ENCODE measurements at places on chromosomes 3 and 15.

- no peak for DNase-seq
Measured at GRCh38 chr3:115659253-115660220, 36.2 kb downstream of the GAP43 start.

DNA sequence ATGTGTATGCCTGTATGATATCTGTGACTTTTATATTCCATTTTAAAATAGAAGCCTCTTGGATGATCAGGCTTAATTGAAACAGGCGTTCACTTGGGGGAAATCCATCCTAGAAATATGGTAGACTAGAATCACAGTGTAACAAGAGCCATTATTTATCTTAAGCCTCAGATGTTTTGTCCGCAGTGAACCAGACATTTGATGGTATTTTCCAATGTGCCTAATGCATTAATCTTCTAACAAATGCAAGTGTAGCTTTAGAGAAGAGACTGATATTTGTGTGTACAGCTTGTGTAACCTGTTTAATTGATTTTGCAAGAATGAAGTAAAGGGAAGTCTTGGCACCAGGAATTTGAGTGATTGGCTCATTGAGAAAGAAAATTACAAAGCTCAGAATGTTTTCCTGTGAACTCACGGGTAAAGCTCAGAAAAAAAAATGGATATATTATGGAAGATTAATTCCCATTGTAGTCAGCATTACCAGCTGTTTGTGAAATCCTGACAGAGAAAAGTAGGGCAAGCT is 155.7 kb downstream of the SV2B start:
- DNase-seq, result no peak

DNA sequence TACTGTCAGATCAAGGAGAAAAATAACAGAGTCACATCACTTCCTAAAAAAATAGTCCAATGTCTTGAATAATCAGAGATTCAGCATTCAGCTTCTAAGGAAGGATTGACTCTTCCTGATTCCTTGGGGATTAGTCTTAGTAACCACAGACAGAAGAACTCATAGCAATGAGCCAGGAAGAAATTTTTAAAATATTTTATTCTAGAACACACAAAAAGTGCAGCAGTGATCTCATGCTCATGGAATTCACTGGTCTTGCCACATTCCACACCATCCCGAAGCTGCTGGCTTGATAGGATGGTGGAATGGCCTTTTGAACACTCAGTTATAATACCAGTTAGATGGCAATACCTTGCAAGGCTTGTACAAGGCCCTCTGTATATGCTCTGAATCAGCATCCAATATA is 43.0 kb upstream of the ABI3BP start:
- no peak for DNase-seq

- no peak for DNase-seq
Measured at GRCh38 chr3:171289291-171289690, 170.9 kb downstream of the TNIK start.

GRCh38 chr15:59394166-59394661 is 21.5 kb upstream of the MYO1E start:
- no peak for DNase-seq

DNA sequence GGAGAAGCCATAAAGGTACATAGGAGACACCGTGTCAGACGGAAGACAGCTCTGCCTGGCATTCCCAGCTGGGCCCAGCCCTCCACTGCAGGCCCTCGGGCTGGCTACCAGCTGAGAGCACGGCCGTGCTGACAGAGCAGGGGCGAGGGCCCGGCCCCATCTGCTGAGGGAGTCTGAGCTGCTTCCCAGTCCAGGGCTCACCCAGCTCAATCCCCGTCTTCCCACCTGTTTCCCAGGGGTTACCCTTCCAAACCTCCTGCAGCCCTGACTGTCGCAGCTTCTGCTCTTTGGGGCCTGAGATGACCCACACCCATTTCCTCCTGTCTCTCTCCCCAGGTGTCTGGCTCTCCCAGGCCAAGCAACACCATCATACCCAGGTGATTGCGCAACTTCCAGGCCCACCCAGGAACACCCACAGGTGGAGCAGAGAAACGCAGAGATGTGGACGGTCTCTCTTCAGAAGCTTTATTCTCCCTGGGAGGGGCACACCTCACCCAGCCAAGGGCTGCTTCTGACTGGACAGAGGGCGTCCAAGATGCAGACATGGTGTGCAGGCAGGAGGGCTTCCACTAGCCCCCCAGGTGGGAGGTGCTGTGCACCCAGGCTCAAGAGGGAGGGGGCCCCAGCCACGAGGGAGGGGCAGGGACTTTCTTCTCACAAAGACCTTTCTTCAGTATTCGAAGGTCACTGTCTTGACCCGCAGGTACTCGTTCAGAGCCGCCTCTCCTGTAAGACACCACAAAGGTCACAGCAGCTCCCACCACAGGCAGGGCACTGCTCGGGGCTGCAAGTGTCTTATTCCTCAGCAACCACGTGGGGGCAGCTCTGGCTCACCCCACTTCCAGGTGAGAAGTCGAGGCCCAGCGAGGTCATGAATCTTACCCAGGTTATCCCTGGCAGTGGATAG is 19.4 kb upstream of the SLC41A3 start:
- no peak for DNase-seq

GRCh38 chr3:39383045-39383880 is at the start of gene SLC25A38:
Gene SLC25A38 (plus strand): TSS chr3:39383370. CDS start chr3:39383725, 355 bp downstream.
- no peak for DNase-seq

DNA sequence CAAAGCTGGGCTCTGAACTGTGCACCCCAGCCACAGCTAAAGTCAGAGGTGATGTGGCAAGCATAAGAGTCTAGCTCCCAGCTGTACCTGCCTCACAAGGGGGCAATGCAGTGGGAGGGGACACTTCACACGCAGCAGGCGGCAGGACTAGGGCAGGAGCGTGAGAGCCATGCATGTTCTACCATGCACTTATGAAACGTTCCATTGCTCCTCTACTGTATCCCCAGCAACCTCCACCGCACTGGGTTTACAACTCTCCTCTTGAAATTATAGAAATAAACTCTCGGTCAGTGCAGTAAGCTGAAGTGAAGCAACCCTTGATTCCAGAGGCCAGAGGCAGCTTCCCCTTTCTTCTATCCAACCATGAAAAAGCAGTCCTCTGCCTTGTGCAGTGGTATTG is 298.6 kb upstream of the STT3B start:
- no peak for DNase-seq

DNA sequence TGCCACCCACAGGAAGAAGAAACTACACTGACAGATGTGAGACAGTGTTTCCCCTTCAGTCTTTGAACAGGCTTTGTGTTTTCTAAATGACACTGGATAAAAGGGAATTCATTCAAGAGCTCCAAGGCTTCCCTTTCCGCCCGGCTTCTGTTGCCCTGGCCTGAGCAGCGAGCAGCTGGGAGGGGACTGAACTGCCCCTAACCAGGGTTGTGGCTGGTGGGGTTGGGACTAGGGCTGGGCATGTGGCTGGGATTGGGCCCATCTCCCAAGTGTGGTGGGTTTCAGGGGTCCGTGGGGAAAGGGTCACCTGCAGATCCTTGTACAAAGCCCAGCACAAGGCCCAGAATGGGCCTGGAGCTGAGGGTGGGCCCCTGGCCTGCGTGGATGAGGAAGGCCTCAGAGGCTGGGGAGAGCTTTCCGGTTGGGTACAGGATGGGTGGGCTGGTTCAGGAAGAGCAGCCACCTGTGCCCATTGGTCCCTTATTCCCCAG is 10.4 kb downstream of the VILL start:
- no peak for DNase-seq

DNA sequence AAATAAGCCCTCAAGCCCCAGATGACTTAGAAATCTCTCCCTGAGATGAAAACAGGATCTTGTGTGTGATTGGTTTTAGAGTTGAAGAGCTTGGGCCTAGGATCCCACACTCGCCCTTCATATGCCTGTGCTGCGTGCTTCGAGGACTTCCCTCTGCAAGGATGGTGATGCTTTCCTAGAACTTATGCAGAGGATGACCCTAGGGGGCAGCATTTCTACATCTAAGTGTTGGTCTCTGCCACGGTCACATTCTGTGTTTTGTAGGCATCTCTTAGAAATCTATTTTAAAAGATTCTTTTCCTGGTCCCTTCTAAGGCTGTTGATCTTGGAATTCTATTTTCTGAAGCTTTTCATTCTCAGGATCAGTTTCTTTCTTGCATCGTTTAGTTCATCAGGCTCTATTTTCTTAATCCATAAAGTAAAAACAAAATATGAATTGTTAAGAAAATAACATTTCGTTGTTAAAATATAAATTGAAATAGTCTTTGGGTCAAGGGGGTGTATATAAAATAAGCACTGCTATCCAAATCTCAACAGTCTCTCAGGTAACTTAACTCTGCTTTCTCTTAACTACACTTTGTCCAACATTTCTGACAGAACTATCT is 45.7 kb downstream of the WDR76 start:
- no peak for DNase-seq

DNA sequence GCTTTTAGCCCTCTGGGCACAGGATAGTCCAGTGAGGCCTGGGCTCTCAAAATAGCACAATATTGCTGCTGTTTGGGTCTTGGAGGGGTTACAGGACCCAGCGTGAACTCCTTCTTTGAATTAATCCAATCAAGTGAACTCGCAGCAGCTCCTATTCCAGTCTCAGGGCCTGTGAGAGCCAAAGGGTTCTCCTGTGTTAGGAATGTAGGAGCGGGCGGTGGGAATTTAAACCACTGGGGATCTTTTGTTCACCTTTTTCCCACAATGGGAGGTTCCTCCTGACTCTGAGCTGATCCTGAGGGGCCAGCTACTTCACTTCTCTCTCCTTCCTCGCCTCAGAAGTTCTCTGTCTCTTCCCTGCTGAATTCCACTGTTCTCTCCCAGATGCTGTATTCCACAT is 504.0 kb downstream of the UNC13C start:
- no peak for DNase-seq

- no peak for DNase-seq
Measured at GRCh38 chr3:127418560-127419147, 130.8 kb upstream of the PRR20G start.

GRCh38 chr3:143439817-143440216 is 320.2 kb downstream of the CHST2 start:
- DNase-seq, result no peak

- no peak for DNase-seq
Measured at GRCh38 chr3:3605226-3605625, 194.0 kb upstream of the LRRN1 start.

GRCh38 chr15:98878862-98879261 is 128.7 kb downstream of the PGPEP1L start:
- DNase-seq, result no peak

DNA sequence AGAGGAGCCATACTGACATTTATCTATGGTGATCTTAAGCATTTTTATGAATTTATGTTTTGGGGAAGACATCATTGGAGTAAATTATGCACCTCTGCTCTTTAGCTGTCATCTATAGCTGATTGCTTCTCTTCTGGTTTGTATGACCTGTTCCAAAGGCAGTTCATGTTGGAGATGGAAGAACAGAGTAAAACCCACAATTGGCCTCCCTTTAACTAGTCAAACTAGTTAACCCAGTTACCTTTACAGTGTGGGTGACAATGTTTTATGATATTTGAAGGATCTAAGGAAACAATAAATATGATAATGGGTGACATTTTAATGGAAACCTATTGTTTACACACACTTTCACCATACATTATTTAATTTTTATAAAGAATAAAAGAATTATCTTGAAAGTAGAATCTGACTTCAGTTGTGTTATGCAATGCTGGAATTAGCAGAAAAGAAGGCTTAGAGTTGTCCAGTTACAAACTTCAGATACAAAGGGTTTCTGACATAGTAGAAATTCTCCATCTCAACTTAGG is 263.5 kb downstream of the NFKBIZ start:
- DNase-seq, result no peak

- no peak for DNase-seq
Measured at GRCh38 chr15:80864666-80865065, 85.5 kb downstream of the CEMIP start.

DNA sequence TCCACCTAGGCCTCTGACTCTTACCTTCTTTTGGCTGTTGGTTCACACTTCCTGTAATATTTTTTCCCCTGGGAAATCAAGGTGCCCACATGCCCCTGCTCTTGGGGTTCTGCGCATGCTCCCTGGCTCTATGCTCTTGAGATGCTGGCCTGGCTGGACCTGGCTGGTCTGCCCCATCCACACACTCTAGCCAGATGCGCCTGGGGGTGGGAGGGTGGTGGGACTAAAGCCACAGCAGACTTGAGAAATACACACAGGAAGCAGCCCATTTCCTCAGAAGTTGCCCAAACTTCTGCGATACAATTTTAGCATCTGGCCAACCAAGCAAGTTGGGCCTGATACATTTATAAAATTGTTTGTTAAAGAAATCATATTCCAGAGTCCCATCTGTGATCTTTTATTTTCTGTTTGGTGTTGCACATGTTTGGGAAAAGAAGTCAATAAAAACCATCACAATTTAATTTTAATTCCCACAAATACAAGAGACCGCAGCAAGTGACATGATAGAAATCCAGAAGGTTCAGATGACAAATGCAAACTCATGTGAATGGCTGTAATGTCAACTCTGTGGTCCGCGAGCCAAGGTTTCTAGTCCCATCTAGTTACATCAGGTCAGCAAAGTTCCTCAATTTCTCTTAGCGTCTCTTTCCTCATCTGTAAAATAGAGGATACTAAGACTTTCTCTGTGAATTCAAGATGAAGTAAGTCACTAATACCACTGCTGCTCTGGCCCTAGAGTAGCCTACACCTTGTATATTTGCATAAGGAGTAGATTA is 55.9 kb upstream of the MEF2A start:
- DNase-seq, result no peak

GRCh38 chr3:98581474-98581873 is 11.9 kb downstream of the CPOX start:
- DNase-seq, result no peak

DNA sequence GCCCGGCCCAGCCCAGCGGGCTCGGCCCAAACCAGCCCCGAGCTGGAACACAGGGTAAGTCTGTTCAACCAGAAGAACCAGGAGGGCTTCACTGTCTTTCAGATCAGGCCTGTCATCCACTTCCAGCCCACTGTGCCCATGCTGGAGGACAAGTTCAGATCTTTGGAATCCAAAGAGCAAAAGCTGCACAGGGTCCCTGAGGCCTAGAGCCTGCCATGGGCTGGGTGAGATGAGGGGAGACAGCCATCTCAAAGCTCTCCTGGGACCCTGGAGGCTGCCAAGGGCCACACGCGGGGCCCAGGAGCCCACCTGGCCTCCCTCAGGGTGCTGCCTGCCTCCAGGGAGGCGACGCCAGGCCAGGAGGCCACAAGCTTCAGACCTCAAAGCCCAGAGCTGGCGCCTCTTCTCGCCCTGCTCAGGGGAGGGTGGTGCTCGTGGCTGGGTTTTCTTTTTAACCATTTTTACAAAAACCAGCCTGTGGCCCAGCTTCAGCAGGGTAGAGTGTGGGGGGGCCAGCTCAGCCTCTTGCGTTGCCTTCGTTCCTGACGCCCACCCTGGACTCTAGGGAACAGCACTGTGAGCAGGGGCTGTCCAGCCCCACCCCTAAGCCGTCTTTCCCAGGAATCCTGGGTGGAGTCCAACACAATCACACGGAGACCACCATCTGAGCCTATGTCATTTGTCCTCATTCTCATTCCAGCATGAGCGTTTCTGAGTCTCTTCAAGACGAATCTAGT is 107.0 kb downstream of the ETFA start:
- no peak for DNase-seq

- no peak for DNase-seq
Measured at GRCh38 chr15:67465196-67465952, 55.6 kb upstream of the C15orf61 start.

GRCh38 chr3:156059950-156060501 is 60.4 kb upstream of the KCNAB1 start:
- no peak for DNase-seq
